ENCODE measurements at places on chromosomes 6 and 20. TPM values are rescaled to one million over a fixed set of nuclear protein-coding genes. Genes with fewer than 3 reads are reported as not detected.

Gene HCRTR2
- 0.81 TPM for total RNA-seq

Gene HLA-DRB1
- 71.6 TPM for total RNA-seq

Gene CALHM4
- total RNA-seq = not detected

Gene NINL
- total RNA-seq = 15.9 TPM

Gene DCDC2
- 1.5 TPM for total RNA-seq

Gene SYCP2
- 7.9 TPM for total RNA-seq

Gene GRM1
- total RNA-seq = 24.2 TPM

Gene PCNA
- 29.5 TPM for total RNA-seq

Gene ZBTB46
- total RNA-seq = 13.6 TPM
